Right ventricle myocardium inferior (tissue), 1 donor: ENCODE measurements at places on chromosomes 6 and 20.

- no peak for DNase-seq
These were observed 34.1 kb downstream of the TNXB start for GRCh38 chr6:32074996-32075532.

DNA sequence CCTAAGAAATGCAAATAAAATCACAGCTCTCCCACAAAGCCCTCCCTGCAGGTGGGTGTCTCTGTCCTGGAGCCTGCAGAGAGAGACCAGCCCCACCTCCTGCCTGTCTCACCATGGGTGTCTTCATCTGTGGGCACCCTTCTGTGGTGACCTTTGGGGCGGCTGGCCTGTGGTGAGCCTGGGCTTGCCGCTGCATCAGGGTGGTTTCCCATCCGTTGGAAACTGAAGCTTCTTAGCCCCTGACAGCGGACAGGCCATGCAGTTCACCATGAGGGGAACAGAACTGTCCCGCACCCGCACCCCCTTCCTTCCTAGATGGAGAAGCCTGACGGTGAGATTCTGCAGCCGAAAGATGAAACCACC lies 42.3 kb upstream of the FRMD1 start:
- DNase-seq: no peak

- peak; percentile 83 for DNase-seq
These were observed 55.0 kb downstream of the DAAM2 start for GRCh38 chr6:39847221-39847620.

- DNase-seq: no peak
These were observed 218.3 kb downstream of the ANKRD60 start for GRCh38 chr20:58010186-58010585.

DNA sequence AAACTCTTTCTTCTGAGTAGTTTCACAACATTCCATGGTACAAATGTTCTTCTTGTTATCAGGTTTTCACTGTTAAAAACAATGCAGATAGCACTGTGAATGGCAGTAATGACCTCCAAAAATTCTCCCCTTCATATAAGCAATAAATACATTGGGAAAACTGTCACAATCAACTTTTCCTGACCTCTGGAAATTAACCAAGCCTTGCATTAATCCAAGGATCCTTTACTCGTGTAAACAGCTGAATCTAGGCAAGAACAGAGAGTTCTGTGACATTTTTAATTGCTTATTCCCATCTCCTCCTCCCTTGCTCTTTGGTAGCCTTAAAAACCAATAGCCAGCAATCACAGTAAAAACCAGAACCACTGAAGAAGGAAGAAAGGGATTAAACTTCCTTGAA lies 37.8 kb downstream of the FOXQ1 start:
- no peak for DNase-seq

- no peak for DNase-seq
These were observed 79.3 kb upstream of the NAA20 start for GRCh38 chr20:19937651-19938420.

DNA sequence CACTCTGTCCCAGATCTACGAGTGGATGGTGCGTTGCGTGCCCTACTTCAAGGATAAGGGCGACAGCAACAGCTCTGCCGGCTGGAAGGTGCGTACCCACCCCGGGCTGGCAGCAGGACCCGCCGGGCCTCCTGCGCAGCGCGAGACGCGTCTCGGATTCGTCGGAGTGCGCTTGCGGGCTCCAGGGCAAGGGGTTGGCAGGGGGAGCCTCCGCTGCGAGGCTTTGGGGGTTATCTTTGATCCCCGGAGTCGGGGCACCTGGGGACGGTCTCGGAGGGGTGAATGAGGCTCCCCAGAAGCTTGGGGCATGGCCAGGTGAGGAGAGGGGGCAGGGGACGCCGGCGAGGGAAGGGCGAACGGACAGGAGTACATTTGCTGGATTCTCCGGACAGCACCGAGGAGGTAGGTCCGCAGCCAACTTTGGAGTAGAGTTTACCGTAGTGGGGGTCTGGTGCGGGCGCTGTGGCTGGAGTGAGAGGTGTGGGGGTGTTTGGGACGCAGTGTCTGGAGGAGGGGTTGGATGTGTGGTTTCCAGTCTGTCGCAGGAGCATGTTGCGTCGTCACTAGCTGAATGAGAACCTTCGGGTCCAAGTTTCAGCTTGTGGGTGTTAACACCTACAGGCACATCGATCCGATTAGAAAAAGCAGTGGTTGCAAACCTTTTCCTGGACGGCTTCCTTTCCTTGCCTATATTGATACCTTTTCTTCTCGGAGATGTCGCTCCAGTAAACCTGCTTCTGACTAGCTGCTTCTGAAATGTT lies 1.2 kb downstream of the FOXO3 start:
- peak; percentile 70 for DNase-seq

DNA sequence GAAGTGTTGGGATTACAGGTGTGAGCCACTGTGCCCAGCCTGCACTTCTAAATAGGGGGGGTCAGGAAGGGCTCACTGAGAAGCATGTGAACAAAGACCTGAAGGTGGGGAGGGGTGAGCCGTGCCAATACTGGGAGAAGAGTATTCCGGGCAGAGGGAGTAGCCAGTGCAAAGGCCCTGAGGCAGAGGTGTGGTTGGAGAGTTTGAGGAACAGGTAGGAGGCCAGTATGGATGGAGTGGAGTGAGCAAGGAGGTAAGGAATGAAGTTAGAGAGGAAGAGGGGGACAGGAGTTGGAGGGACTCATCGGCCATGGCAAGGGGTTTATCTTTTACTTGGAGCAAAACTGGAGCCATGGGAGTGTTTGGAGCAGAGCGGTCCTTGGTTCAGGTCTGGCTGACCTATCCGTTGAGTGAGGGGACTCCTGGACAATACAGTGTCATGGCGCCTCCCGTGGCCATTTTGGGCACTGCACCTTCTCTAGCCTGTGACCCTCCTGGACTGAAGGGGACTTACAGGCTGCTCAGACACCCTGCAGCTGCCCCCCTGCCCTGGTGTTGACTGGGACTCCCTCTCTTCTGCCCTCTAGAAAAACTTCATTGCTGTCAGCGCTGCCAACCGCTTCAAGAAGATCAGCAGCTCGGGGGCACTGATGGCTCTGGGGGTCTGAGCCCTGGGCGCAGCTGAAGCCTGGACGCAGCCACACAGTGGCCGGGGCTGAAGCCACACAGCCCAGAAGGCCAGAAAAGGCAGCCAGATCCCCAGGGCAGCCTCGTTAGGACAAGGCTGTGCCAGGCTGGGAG lies 12.1 kb downstream of the FOXS1 start:
- DNase-seq: no peak

GRCh38 chr6:15697895-15698294 lies 35.1 kb upstream of the DTNBP1 start:
- no peak for DNase-seq

GRCh38 chr6:52491203-52492069 lies 71.3 kb downstream of the EFHC1 start:
- no peak for DNase-seq

DNA sequence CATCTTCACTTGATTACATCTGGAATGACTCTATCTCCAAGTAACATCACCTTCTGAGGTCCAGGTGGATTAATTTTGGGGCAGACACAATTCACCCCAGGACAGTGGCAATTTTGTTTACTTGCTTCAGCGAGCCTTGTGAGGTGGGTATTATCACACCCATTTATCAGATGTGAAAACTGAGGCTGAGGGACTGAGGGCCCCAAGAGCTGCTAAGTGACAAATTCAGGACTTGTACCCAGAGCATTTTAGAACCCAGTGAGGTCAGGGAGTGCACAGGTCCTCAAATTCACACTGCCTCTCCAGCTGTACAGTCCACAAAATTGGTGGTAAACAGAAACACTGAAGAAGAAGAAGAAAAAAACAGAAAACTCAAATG lies 125.2 kb upstream of the PMEPA1 start:
- DNase-seq: no peak

DNA sequence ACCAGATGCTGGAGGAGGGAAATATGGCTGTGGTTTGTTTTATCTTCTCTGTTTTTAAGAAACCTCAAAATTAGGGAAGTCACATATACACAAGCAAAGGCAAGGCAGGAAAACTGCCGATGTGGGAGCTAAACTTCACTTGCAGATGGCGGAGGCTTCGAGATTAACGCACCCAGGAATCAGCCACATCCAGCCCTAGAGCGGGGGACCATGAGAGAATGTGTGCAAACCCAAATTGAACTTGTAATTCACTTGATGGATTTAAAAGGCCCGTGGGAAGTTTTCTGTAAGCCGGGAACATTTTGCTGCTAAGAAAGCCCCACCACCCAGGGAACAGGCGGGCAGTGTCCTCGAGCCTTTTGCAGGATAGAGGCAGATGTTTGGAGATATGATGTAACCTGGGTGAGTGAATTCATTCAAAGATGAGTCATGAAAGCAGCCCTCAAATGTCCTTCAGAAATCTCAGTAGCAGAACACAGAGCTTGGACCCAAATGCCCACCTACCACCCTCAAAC lies 39.9 kb downstream of the PREX1 start:
- DNase-seq: no peak

DNA sequence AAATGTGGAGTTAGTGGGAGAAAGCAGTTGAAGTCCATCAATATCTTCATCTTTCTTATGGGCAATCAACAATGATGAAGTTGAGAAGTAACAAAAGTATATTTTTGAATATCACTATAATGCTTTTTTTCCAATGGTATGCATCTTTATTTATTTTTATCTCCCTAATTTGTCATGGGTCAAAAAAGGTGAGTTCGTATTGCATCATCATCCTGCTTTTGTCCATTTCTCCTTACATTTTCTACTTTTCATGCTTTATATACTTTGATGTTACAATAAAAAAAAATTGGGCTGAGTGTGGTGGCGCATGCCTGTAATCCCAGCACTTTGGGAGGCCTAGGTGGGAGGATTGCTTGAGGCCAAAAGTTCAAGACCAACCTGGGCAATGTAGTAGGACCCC lies 101.2 kb upstream of the STXBP5 start:
- DNase-seq: no peak

GRCh38 chr6:42966571-42966970 lies 6.0 kb downstream of the GNMT start:
- no peak for DNase-seq

GRCh38 chr6:46909371-46909770 lies 12.4 kb downstream of the ADGRF5 start:
- no peak for DNase-seq

GRCh38 chr20:47453167-47453782 lies 48.4 kb upstream of the NCOA3 start:
- no peak for DNase-seq

- no peak for DNase-seq
These were observed 95.4 kb upstream of the CEP85L start for GRCh38 chr6:118746825-118747174.

GRCh38 chr20:36917943-36918342 lies 33.6 kb downstream of the SAMHD1 start:
- DNase-seq: no peak

DNA sequence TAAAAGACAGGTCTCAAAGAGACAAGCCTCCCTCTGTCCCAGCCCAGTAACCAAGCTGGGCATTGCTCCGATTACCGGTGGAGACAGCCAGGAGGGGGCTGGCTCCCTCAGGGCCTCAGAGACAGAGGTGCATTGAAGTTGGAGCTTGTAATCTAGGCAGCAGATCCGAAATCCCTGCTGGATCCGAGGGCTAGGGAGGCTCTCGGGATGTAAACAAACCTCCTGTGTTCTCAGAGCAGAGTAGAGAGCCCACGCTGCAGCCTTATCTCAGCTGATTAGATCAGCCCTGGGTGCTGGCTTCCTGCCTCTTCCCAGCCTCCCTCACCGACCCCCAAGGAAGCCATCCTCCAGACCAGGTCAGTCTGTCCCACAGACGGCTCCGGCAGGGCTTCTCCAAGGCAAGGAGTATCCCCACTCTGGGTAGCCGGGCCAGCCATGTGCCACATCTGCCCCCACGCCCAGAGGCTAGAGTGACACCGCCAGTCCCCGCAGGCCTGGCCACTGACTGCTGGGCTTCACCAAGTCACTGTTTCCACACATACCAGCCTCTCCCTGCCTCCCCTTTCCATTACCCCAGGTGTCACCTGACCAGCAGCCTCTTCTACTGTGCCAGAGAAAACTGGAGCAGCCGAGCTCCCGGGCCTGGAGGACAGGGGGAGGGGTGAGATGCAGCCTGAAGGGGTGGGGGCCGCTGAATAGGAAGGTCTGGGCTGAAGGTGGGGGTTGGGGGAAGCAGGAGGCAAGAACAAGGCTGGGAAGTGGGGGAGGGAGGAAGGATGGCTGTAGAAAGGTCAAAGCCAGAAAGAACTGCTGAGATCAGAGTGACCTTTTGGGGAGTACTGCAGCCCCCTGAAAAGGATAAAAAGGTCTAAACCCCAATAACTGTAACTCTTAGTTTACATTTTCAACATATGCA lies 6.0 kb downstream of the SDC4 start:
- no peak for DNase-seq

GRCh38 chr6:149567945-149568585 lies 1.9 kb downstream of the GINM1 start:
- DNase-seq: no peak

GRCh38 chr6:4940416-4940815 lies 63.4 kb downstream of the RPP40 start:
- no peak for DNase-seq

GRCh38 chr6:135434991-135435390 lies 62.5 kb downstream of the AHI1 start:
- DNase-seq: no peak

GRCh38 chr20:47489448-47489872 lies 12.2 kb upstream of the NCOA3 start:
- no peak for DNase-seq

- DNase-seq: no peak
These were observed 16.1 kb downstream of the PPIL1 start for GRCh38 chr6:36858407-36858981.

DNA sequence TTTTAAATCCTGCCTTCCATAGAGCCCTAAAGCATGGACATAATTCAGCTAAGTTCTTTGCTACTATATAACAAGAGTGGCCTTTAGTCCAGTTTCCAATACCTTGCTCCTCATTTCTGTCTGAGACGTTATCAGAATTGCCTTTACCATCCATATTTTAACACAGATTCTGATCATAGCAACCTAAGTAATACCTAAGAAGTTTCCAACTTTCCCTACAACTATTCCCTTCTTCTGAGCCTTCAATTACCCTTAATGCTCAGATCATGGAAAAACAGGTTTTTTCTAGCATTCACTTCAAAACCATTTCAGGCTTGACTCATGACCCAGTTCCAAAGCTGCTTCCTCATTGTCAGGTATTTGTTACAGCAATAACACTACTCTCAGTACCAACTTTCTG lies 367.1 kb downstream of the C6orf118 start:
- DNase-seq: no peak

DNA sequence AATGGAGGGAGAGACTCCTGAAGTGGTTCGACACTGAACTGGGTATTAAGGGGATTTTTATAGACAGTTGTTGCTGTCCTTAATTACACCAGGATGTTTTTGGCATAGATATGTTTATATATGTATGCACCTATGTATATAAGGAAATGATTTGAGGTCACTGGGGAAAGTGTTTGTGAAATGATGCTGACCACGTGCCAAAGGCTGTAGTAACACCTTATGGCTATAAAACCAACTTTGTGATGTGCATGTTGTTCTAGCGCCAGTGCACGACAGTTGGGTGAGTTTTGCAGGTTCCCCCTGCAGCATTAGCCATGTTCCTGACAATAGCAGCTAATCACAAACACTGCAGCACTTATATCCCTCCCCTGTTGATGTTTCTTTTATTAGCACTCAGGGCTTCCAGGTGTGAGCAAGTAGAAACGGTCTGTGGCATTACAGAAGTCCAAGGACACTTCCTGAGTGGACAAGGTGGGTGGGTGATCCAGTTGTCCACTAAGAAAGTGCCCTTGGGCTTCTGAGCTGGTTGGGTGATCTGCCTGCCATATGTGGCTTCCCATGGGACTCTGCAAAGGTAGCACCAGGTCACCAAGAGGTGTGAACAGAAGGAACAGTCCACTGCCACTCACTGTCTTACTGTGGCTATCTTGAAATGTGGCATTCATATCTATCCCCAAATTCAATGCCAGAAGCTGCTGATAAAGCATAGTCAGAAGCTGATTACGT lies 63.0 kb upstream of the RBM24 start:
- DNase-seq: no peak
